ENCODE measurements at places on chromosomes 4 and X. TPM values are rescaled to one million over a fixed set of nuclear protein-coding genes. Genes with fewer than 3 reads are reported as not detected.

The SMARCA1 gene
- 59.3 TPM for total RNA-seq

The TRIM61 gene
- total RNA-seq: 1.1 TPM

The IDS gene
- total RNA-seq: 28.5 TPM

The HTR2C gene
- total RNA-seq: not detected

The TSPAN5 gene
- total RNA-seq: 17.5 TPM

The JAKMIP1 gene
- total RNA-seq: not detected

The SPP1 gene
- total RNA-seq: 0.15 TPM

The TMEM31 gene
- total RNA-seq: not detected

The TREX2 gene
- total RNA-seq: 2.9 TPM

The CLTRN gene
- total RNA-seq: not detected

The DIPK2B gene
- total RNA-seq: not detected

The MYOZ2 gene
- total RNA-seq: 0.82 TPM

The PITX2 gene
- 1.1 TPM for total RNA-seq

The SH3TC1 gene
- total RNA-seq: 1.2 TPM
